ENCODE measurements at places on chromosomes 7 and 10.

- no peak for DNase-seq
These were observed 35.8 kb downstream of the IQUB start for GRCh38 chr7:123498601-123499000.

DNA sequence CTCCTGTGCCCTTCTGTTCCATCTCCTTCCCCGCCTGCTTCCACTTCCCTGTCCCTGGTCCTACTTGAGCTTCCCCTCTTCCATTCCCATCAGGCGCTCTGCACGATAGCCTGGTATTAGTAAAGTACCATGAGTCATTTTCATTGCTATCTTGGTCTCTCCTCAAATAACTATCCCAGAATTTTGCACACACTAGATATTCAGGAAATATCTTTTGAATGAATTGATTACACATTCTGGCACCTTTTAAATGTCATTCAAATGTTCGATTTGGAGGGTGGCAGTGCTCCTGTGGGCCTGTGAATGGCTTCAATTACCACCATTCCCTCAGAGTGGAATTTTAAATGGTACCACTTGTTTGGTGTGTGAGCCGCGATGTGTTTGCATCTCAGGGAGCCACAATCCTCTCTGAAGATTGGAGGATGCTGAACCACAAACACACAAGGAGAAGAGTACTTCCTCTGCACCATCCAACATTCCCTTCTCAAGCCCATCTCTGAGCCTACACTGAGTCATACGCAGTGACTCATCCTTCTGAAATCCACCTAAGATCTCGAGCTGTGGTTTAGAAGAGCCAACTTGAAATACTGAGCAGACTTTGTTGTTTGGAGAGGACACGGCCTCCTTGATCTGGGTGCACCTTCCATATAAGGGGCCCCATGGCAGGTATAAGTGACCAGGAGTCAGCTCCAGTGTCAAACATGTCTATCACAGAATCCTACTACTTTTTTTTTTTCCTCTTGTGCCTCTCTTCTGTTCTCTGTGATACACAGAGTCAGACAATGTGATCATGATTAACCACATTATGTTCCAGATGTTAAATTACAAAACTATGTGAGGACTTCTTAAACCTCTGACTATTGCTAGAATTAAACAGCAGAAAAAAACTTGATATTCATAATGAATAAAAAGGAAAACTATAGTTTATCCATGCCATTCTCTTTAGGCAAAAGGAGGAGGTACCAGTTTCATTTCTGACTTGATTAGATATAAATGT is 81.9 kb downstream of the BMPER start:
- DNase-seq: no peak

- DNase-seq: no peak
These were observed 374.9 kb downstream of the SORCS1 start for GRCh38 chr10:106789623-106790022.

DNA sequence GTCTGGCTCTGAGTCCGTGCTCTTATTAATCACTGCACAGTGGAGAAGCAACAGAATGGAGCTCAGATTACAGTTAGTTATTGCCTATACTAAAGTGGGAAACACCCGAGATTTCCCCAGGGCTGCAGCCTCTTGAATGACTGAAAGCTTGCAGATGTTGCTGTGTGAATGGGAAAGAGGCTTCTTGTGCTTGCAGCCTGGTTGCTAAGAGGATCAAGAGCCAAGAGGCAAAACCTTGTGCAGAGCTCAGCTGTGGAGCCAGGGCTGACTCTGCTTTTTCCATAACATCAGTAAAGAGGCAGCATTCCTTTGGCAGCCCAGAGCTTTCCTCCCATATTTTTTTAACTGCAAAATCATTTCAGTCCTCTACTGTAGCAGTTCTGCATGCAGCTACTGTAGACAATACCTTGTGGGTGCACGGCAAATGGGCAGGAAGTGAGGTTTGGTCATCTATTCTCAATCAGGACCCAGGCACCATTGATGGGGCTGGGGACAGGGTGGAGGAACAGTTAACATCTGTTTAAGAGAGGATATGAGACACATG is 86.5 kb downstream of the RALA start:
- no peak for DNase-seq

- no peak for DNase-seq
These were observed 30.9 kb upstream of the CREB3L2 start for GRCh38 chr7:138032770-138033169.

GRCh38 chr7:128255271-128255670 is 14.2 kb downstream of the LEP start:
- DNase-seq: no peak

GRCh38 chr7:123627851-123628250 is 26.2 kb downstream of the ASB15 start:
- no peak for DNase-seq

DNA sequence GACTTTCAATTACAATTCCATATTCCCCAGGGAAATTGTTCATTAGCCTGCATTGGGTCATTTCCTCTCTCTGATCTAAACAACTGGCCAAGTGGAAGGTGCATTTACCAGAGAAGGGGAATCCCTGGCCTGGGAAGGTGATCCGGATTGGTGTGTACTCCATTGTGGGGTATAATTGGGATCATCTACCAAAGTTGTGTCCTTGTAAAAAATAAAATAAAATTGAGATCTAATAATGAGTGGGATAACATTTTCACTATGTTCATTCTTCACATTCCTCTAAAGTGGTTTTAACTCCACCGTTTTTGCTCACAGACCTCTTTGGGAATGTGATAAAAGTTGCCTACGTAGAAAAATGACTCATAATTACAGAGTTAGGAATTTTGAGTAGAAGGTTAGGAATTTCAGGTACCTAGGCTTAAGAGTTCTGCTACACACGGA is 22.8 kb downstream of the ARL5B start:
- no peak for DNase-seq

DNA sequence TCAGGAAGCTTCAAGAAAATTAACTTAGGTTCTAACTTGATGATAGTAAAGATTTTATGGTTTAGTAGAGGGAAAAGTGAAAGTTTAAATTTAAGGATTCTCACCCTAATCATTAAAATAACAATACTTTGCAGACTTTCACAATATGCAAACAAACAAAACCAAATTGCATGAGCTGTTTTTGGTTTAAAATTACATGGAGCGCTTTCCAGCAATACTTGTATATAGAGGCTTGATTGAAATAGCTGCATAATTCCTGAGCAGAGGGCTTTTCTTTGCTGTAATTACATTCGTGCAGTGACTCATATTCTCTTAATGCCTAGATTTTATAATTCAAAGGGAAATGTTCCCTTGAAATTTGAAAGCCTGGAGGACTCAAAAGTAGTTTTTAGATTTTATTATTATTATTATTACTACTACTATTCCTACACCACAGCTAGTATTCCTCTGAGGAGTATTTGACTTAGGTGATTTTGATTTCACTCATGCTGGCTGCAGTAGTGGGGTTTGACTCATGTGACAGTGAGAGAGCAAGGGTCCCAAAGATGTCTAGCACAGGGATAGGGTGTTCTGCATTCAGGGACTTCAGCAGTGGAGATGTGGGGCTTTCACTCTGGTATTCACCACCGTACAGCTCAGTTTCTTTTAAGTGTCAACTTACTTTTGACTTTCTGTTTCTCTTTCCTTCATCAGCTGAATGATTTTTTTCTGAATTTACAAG is 138.1 kb downstream of the ADAM22 start:
- no peak for DNase-seq

DNA sequence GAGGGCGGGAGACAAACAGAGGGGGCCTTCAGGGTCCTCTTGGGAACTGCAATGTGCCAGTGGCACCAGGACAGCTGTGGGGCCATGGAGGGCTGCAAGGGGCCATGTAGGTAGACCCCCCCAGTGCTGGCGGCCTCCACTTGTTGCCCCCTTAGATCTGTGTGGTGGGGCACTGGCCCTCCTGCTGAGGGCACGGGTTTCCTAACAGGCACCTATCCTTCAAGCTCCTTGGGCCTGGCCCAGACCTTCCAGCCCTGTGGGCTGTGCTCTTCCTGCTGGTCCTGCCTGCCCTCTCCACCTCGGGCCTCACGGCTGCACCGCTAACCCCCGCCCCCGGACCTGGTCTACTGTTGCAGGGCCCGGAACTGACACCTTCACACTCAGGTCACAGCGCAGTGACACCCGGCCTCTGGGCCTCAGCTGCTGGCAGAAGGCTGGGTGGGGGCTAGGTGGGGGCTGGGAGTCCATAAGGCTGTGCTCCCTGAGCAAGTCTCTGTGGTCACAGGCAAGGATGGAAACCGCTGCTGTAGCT is 12.6 kb downstream of the RASGEF1A start:
- no peak for DNase-seq

- DNase-seq: no peak
These were observed 392.6 kb downstream of the POM121L12 start for GRCh38 chr7:53428045-53428444.

GRCh38 chr7:18495412-18496340 is at the start of gene HDAC9:
HDAC9 (plus strand) TSS chr7:18495749; CDS start chr7:18496303, 554 bp downstream.
- DNase-seq: no peak

DNA sequence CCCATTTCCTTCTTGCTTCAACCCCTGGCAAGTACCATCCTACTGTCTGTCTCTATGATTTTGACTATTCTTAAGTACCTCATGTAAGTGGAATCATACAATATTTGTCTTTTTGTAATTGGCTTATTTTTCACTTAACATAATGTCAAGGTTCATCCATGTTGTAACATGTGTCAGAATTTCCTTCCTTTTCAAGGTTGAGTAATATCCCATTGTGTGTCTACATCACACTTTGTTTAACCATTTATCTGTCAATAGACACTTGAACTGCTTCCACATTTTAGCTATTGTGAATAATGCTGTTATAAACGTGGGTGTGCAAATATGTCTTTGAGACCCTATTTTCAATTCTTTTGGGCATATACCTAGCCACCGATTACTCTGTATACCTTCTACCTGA is 14.0 kb upstream of the CDK14 start:
- no peak for DNase-seq

Data from CD4-positive, alpha-beta T cell treated with Interleukin-6 at 100 ng/mL for 8 hours (primary cell).